Eye (tissue), 1 donor: ENCODE measurements at places on chromosomes 1 and 21.

- no peak for DNase-seq
Observed at GRCh38 chr1:97314685-97315084, 593.1 kb downstream of the PTBP2 start.

GRCh38 chr1:211677659-211678058 lies 2.2 kb upstream of the NEK2 start:
- no peak for DNase-seq

- DNase-seq, result peak; percentile 8
Observed at GRCh38 chr1:45621501-45621836, 2.4 kb downstream of the CCDC17 start.

DNA sequence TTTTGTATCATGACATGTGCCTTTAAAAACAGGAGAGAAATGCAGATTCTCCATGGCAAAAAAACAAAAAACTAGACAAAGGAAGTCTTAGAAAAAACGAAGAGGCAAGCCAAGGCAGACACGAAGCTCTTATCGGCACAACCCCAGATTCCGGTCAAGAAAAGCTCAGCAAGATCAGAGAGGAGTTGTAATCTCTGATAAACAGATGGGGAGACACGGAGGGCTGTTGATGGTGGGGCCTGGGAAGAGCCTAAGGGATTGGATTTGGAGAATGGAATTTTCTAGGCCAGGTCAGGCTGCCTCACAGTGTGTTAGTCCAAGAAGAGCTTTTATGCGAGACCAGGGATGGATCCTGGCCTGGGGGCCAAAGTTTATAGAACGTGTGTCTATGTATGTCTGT lies 96.2 kb upstream of the AKT3 start:
- DNase-seq, result no peak

GRCh38 chr1:20284625-20285024 lies 6.0 kb upstream of the VWA5B1 start:
- DNase-seq, result no peak

DNA sequence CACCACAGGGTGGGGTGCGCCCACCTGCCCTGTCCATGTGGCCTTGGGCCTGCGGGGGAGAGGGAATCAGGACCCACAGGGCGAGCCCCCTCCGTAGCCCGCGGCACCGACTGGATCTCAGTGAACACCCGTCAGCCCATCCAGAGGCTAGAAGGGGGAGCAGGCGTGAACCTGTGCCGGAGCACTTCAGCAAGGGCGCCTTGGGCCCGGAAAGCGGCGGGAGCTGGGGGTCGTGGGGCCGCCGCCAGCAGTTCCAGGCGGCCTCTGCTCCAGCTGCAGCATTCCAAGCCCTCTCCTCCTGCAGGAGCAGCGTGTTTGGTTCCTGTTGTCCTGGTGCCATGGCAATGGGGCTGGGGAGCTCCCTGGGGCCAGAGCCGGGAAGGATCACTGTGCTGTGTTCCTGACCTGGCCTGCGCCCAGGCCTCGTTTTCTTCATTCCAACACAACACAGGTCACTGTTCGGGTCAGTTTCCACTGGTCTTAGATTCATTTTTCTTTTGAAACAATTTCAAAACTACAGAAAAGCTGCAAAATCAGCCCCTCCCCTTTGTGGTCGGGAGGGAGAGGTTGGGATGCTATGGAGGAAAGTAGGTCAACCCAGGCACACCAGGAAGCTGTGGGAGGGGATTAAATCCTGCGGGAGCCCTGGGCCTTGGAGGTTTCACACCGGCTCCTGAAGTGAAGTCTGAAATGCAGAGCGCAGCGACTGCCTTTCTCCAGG lies 18.8 kb downstream of the SLX9 start:
- peak; percentile 91 for DNase-seq

DNA sequence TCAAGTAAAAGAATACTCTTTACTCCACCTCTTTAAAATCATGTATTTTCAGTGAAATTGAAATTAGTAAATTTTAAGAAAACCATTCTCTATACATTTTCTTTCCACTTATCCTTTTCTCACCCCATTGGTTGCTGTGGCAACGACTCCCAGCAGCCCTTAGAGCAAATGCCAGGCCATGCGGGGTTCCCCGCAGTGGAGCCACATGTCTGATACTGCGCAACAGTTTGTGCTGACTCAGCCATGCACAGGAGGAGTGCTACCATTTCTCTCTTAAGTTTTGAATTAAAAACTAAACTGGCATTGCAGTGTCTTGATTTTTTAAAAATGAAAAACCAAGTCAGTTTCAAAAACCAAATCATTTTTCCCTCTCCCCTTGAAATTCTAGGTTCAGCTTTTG lies 214.1 kb upstream of the L1TD1 start:
- DNase-seq, result peak; percentile 48

GRCh38 chr1:226664413-226665101 lies 74.5 kb downstream of the ITPKB start:
- peak; percentile 78 for DNase-seq

DNA sequence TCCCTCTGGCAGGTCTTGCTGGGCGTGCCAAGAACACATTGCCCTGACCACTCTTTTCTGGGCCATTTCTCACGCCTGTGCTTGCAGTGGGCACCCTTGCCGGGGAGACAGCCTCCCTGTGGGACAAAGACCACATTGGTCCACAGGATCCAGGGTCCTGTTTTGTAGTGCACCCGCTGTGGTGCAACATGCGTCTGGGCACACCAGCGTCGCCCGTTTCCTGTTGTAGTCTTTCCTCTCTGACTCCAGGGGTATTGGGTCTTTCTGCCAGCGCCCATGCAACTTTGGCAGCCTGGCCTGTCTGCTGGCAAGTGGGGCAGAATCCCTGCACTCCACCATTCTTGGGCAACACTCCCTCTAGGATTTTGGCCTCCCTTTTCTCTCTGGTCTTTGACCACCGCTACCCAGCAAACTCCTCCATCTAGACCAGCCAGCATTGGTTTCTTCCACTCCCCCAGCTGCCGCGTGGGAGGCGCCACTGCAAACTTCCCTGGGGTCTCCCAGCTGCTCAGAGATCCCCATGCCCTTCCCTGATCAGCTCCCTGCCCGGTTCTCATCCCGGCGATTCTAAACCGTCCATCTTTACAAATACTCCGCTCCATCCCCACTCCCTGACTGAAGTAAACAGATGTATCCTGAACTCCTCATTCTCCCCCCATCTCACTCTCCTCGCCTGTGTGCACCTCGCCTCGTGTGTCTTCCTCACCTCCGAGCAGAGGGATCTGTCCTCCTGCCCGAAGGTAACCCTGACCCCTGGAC lies 1.2 kb upstream of the TPRG1L start:
- DNase-seq, result no peak

DNA sequence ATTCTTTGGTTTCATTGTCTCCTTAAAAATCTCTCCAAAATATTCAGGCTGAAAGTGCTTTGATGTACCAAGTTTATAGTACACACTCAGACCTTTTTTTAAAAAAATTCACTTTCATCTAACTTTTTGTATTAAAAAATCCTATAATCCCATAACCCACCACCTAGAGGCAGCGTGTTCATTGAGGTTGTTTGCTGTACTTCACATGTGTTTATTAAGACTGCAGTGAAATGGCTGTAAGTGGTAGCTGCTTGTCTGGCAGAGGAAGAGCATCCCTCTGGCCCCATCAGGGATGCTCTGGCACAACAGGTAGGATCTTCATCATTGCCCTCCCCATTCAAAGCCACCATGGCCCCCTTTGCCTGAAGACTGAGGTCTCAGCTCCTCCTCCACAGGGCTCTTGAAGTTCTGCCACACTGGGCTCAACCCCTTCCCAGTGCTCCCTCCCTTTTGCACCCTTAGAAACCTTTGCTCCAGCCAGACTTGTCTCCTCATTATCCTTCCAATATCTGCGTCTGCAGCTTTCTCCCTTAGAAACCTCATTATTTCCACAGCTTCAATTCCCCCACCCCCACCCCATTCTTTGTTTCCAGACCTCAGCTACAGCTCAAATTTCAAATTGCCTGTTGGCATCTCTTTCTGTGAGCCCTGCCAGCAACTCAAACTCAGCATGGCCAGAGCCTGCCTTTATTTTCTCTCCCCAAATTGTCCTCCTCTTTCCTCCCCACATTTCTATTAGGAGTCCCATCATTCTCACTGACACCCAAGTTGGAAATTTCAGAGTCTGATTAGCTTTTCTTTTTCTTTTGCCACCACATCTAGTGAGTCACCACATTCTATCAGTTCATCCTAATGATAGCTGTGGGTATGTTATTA lies 369.6 kb upstream of the USP24 start:
- peak; percentile 93 for DNase-seq

- no peak for DNase-seq
Observed at GRCh38 chr1:147647796-147648633, 22.3 kb downstream of the ACP6 start.

DNA sequence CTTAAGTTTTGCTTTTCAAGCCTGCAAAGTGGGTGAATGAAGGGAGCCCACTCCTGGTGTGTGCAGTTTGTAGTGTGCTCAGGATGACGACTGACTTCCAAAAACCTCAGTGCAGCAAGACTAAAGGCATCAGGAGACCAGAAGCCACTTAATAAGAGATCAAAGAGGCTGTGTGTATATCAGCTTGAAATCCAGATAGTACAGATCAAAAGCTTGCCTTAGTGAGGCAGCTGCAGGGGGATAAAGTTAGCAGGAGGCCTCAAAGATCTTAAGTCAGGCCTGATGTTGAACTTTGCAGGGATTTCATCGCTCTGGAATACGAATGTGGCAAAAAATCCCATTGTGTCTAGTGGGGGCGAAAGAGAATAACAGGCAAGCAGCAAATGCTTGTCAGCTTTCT lies 99.8 kb downstream of the PATJ start:
- DNase-seq, result peak; percentile 30

DNA sequence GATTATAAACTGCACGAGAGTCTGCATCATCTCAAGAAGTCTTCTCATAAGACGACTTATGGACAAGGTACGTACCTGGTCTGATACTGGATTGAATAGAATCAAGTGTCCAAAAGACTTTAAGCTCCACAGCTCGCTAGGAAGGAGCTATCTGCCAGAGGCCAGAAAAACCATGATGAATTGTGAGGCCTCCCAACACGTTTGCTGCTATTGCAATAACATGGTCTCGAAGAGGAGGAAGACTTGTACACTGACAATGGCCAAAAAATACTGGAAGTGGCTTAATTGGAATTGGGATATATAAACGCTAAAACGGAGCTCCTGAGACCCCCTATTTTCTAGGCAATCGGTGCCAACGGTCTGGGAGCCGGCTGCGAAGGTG lies 534 bp downstream of the DNAJC28 start:
- DNase-seq, result no peak

DNA sequence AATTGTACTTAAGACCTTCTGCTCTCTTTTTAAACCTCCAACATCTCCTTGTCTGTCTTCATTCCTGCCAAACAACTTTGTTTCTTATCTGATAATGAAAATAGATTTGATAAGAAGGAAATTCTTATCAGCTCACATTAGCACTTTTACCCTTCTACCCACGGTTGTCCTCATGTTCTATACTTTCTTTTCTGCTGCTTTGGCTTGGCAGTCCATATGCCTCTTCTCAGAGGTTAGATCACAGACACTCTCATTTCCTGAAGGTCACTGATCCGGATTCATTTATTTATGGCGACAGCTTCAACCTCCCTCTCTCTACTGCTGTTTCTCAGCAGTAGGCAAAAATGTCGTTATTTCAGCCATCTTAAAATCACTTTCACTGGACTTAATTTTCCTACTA lies 2015.8 kb downstream of the NCAM2 start:
- peak; percentile 28 for DNase-seq

DNA sequence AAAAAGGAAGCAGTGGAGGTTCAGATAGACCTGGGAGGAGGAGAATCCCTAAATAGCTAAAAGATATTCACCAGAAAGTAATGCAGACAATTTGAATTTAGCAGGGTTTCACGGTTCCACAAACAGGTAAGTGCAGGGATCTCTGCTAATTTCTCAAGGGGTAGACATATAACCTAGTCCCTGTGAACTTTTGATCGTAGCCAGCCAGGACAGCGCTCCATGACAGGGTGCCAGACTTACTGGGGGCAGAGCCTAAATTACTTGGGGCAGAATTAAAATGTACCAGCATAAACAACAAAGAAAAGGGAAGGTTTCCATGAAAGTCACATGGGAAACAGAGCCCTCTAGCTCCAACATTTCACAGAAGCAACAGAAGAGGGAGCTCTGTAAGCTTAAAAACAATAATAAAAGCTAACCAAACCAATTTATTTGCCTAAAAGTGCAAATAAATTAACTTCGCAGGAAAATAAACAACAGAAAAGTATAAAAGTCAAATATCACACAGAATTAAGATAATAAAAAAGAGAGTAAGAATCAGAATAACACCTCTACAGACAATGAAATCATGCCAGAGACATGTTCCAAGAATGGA lies 198.3 kb downstream of the DUSP10 start:
- no peak for DNase-seq

- DNase-seq, result no peak
Observed at GRCh38 chr1:53111073-53111556, 31.3 kb downstream of the SLC1A7 start.

- DNase-seq, result peak; percentile 92
Observed at GRCh38 chr1:155070721-155071569, 7.4 kb downstream of the EFNA4 start.
